BJ (cell line): ENCODE measurements at places on chromosomes 1 and 21.

DNA sequence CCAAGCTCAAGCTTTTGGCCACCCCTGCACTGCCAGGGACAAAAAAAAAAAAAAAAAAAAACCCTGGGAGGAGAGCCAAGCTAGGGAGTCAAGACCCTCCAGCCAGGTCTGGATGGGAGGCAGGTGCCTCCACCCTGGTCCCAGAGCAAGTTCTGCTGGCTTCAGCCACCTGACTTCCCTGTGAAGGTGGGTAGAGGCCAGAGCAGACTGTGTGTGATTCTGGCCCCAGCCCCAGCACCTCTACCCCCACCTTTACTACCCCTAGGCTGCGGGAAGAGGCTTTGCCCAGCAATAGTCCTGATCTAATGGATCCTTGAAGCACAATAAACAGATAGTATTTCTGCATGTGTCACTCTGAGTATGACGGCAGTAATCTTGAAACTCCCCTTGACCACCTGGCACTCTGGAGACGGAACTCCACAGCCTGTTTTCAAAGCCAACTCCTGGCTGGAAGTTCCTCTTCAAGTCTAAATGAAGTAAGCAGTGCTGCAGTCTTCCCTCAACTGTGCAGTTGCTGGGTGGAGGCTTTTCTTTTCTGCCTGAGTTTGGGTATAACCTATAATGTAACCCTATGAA lies 9.8 kb downstream of the PDZK1IP1 start:
- no peak for DNase-seq

GRCh38 chr1:119766374-119766794 lies 2.3 kb downstream of the HMGCS2 start:
- DNase-seq, result no peak

GRCh38 chr21:45888386-45889009 lies 93.1 kb upstream of the COL6A1 start:
- no peak for DNase-seq

GRCh38 chr1:98903261-98903660 lies 101.4 kb downstream of the PLPPR5 start:
- DNase-seq, result no peak

- no peak for DNase-seq
Observed at GRCh38 chr21:19921211-19921610, 1077.0 kb upstream of the NCAM2 start.

GRCh38 chr1:218718206-218718605 lies 373.1 kb downstream of the TGFB2 start:
- peak; percentile 31 for DNase-seq

GRCh38 chr1:223429313-223429731 lies 36.1 kb downstream of the CCDC185 start:
- DNase-seq, result no peak

DNA sequence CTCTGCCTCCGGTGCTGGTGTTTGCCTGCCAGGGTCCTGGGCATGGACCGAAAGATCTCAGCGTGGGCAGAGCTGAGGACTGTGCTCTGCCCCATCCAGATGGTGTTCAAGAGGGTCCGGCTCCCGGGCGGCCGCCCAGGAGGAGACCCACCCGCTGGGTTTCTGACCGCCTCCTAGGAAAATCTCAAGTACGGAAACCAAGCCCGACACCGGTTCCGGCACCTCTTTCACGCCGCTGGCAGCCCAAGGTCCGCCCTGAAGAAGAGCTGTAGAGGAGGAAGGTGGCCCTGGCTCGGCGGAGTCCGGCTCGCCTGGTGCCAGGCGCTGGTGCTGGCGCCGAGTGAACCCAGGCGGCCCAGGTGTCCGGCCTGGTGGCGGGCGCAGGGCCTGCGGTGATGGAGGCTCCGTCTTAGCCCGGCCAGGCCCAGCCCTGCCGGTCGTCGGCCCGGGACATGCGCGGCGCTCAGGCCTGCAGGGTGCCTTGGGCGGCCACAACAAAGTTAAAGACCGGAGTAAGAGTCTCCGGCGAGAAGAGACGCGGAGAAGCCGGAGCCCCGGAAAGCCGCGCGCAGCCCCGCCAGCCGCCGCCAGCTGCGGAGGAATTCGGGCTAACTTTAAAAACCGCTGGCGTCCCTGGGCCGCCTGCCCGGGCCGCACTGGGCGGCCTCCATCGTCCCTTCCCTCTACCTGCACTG lies 1.5 kb downstream of the GRIK3 start:
- no peak for DNase-seq

DNA sequence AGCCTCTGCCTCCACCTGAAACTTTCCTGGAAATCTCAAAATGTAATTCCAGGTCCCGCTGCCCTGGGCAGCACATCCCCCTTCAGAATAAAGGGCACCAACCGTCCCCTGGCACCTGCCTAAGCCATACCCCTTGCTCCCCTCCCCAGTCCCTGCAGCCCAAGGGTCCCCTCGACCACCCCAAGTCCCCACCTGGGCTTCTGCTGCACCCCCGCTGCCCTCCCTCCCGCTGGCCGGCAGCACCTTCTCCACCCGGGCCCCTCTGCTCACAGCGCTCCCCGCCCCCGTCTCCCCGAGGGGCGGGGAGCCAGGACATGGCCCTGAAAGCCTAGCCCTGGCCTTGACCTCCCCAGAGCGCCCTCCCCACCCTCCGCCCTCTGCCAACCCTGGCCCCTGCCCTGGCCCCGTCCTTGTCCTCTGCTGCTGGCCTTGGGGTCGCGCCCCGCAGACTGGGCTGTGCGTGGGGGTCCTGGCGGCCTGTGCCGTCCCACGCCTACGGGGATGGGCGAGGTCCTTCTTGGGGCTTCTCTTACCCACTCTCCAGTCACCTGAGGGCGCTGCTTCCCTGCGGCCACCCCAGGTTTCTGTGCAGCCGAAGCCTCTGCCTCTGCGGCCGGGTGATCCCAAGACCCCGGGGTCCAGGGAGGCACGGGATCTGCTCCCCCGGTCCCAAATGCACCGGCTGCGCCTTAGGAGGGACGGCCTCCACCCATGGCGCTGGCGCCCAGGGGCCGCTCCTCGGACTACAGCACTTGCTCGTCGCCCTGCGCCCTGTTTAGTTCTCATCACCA lies 41.7 kb downstream of the WDR4 start:
- no peak for DNase-seq

- no peak for DNase-seq
Observed at GRCh38 chr1:110337704-110338308, 1.4 kb upstream of the RBM15 start.

DNA sequence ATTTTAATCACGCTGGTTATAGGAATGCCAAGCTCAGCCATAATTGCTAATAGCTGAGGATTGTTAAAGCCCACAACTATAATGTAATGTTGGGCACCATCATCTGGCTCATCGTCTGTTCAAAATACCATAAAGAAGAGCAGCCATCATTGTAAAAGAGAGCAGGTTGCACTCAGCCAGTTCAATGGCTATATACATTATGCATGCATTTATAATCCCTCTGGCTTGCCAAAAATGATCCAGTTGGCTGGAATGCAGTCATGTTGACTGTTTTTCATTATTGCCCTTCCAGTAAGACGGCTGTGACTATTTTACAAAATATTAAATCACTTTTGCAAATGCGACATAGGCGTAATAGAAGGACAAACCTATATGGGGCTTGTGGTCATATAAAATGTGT lies 85.3 kb downstream of the SPAG17 start:
- no peak for DNase-seq

DNA sequence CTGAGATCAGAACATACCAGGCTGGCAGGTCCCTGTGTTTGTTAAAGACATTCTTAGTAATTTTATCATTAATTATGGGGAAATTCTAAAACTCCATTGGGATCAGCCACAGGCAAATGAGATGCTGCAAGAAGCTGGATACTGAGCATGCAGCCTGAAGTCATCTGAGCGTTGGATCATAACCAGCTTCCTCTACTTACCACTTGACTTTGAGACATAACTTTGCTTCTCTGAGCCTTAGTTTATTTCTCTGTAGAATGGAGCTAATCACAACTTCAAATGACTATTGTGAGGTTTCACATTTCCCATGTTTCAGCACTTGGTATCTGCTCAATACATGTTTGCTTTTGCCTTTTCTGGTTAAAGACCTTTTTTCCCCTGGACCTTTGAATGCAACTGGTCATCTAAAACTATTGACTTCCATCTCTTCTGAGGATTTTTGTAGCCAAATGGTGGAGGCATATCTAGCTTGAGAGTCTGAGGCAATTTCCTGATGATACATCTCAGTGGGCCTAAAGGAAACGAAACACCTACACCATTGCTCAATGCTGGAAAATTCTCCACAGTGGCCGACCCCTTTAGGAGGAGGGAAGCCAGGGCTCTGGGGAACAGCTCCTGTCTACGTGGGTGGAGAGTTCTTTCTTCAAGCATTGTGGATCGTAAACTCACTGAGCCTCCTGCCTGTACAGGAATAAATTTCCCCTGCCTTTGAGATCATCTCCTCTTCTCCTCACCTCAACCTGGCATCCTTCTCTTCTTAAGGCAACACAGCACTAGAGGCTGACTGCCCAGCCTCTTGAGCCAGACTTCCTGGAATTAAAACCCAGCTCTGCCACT lies 109.1 kb upstream of the HOOK1 start:
- no peak for DNase-seq

- no peak for DNase-seq
Observed at GRCh38 chr1:218139761-218140160, 145.3 kb upstream of the RRP15 start.

- DNase-seq, result no peak
Observed at GRCh38 chr21:31497914-31498313, 153.9 kb upstream of the TIAM1 start.

DNA sequence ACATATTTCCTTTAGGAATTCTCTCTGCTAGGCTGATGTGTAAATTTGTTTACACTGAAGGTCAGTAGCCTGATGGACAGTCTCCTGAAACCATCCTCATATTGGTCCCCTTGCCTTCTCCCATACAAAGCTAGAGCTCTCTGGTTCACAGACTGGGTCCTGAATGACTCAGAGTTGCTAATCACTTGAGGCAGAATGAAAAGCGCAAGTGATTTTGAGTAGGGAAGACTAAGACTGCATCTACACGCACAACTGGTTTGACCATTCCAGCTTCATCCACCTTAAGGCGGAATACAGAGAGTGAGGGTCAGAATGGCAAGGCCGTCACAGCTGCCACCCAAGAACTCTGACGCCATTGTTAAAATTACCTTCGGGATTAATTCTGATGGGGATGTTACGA lies 70.2 kb upstream of the KIF26B start:
- no peak for DNase-seq

DNA sequence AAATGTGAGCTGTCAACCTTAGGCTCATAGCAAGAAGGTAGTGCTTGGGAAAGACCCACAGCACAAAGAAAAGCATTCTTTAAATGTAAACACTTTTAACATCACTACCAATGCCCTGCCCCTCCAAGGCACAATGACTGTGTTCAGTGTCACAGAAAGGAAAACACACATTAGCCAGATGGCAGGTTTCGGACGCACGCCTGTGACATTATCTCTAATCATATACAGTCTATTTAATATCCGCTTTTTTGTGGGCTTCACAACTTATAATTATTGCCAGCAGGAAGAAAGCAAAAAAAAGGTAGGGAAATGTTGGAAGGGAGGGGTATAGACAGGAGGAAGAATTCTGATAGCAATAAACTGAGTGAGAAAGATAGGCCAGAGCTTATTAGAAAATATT lies 112.4 kb upstream of the BEND5 start:
- no peak for DNase-seq

GRCh38 chr1:164689672-164690511 lies 130.9 kb downstream of the PBX1 start:
- DNase-seq, result no peak

DNA sequence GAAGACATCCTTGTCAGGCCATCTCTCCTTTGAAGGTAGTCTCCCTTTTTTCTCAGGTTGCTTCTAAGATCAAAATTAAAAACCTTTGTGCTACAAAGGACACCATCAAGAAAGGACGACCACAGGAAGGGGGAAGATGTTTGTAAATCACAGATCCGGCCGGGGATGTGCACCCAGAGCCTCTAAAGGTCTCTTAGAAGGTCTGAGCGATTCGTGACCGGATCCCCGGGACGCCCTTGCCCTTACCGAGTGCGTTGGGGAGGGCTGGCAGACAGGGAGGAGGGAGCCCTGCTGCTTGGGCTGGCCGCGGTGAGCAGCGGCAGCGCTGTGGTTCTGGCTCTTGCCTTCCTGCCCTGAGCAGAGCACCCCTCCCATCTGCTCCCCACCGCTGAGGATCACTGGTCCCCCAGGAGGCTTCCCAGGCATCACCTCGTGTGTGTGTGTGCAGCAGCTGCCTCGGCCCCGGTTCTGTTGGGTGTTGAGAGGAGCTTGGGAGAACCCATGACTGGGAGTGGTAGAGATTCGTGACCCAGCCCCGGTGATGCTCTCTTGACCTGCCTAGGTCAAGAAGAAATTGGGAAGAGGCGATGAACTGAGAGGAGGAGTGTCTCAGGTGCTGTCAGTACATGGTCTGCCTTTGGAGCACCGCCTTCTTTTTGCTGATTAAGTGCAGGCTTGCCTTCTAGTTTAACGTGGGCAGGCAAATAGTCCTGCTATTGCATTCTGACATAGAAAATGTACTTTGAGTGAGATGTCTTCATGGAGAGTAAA lies 34.5 kb downstream of the AGPAT3 start:
- DNase-seq, result no peak

DNA sequence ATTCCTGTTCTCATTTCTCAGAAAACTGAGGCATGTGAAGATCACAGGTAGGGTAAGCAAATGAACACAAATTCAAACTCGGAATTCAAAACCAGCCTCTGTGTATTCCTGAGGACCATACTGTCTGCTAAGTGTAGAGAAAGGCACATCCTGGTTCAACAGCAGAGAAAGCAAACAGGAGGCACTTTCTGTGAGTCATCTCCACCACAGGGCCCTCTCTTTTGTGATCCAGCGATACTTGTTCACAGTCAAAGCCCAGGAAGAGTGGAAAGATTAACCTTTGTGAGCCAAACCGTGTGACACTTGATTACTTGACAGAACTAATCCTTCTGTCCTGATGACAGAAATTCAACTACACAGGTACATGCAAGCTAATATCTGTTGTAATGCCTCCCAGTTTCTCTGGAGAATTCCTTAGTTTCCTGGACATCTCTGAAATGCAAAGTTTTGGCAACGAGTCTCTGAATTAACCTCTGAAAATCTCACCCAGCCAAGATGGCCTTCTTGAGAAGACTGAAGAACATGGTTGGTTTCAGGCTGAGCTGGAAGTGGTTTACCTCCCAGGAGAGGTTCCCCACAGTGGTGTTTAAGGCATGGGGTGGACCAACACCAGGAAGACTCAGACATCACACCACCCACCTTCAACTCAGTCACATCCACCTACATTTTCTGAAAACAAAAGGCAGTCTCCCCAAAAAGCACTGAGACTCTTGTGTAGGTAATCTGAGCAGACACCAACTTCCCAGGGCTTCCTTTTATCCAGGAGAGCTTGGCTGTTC lies 98.2 kb upstream of the ERG start:
- DNase-seq, result no peak

- no peak for DNase-seq
Observed at GRCh38 chr1:224304767-224305166, 25.2 kb downstream of the NVL start.

GRCh38 chr1:168466092-168466713 lies 77.6 kb downstream of the XCL2 start:
- no peak for DNase-seq

GRCh38 chr1:169468982-169469381 lies 16.8 kb downstream of the SLC19A2 start:
- DNase-seq, result no peak

- no peak for DNase-seq
Observed at GRCh38 chr1:108070662-108071061, 105.7 kb upstream of the VAV3 start.

DNA sequence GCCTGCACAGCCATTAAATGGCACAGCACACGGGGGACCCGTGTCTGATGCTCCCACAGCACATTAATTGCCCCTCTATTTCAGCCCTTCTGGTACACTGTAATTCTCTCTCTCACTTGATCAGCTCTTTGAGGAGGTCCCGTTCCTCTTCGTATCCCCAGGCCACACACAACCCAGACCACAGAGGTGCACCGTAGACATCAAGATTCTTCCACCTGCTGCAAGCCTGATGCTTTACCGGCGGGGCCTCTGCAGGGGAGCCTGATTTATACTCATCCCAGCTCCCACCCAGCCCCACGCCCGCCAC lies 759 bp downstream of the SMYD3 start:
- no peak for DNase-seq
